ENCODE measurements at places on chromosomes 16 and 17.

DNA sequence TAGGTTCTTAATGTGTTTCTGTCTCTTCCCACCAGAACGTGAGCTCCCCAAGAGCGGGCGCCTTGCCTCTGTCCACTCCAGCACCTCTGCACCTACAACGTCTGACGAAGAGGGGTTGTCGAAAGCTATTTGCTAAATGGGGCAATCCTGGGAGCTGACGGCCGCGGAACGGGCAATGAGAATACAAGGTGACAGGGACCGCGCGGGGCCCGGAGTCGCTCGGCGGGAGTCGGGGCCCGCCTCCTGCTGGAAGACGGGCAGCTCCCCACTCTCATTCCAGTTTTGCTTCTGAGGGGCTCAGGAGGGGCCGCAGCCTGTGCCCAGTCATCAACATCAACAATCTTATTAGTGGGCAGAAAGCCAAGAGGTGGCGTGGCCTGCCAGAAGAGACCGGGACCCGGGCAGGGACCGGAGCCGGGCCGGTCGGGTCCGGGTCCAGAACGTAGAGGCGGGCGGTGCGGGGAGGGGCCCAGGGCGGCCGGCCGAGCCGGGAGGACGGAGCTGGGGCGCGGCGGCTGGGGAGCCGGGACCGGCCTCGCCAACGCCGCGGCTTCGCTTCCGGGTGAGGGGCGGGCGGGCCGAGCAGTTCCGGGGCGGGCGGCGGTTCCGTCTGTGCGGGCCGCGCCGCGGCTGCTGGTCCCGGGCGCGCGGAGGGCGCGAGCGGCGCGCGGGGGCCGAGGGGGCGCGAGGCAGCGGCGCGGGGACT is at the start of gene MOSMO:
Gene MOSMO (plus strand): TSS at position 603 of the 706 bp plus-strand sequence. CDS start 191 bp downstream, outside the sequence.
- DNase-seq, result peak; percentile 62

- no peak for DNase-seq
Measured at GRCh38 chr17:60751884-60752283, 74.2 kb downstream of the BCAS3 start.

DNA sequence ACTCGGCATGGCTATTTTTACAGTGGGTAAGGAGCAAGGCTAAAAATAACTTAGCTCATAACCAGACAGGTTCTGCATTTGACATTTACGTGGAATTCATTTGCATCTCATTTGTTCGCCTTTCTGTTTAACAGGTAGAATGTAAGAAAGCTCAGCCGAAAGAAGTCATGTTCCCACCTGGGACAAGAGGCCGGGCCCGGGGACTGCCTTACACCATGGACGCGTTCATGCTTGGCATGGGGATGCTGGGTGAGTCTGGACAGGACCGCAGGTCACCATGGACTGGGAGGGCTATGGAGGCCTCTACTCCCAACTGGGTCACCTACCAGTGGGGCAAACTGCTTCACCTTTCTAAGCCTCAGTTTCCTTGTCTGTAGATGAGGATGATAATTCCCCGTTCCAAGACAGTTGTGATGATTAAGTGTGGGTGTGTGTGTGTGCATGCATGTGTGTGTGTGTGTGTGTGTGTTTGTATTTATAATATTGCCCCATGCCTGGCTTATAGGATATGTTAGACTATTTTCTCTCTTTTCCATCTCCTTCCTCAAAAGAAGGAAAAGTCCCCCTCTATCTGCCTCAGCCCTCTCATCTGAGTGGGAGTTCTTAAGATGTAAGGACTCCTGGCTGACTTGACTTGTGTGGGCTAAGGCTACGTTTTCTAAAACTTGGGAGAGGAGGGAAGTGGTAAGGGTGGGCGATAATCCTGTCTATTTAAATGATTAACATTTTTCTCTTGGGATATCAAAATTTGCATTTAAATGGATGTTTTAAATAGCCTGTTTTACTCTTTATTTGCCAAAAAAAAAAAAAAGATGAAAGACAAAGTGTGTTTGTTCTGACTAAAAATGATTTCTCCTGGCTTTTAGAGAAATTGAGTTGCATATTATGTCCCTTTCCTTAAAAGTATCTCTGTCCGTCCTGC is 129.0 kb downstream of the CCDC182 start:
- DNase-seq, result no peak

- DNase-seq, result no peak
Measured at GRCh38 chr17:77354420-77354669, 213.6 kb downstream of the SEC14L1 start.

DNA sequence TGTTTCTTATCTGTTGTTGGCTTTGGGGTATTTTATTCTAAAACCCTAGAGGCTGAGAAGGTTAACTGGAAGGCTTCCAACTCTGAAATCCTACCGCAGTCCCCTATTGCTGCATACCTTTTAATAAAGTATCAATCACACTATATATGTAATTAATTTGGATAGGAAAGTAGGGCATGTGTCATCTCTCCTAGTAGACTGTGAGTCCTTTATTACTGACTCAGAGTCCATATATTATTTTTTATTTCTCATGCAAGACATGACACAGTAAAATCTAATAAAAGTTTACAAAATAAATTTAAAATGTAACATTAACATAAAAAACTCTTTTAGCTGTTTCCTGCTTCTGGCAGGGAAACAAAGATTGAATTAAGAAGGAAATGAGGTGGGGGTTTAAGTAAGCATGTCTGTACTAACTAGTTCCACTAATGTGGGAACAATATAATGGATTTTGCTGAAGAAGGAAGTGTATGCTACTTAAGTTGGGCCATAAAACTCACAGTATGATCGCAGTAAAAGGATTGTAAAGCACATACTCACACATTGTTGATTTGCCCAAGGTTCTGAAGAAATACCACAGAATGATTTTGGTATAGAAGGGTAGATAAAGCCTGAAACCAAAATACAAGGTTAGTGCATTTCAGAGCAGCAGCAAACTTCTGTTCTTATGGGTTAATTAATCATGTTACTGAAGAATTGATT is 97.6 kb upstream of the HLF start:
- DNase-seq, result no peak

DNA sequence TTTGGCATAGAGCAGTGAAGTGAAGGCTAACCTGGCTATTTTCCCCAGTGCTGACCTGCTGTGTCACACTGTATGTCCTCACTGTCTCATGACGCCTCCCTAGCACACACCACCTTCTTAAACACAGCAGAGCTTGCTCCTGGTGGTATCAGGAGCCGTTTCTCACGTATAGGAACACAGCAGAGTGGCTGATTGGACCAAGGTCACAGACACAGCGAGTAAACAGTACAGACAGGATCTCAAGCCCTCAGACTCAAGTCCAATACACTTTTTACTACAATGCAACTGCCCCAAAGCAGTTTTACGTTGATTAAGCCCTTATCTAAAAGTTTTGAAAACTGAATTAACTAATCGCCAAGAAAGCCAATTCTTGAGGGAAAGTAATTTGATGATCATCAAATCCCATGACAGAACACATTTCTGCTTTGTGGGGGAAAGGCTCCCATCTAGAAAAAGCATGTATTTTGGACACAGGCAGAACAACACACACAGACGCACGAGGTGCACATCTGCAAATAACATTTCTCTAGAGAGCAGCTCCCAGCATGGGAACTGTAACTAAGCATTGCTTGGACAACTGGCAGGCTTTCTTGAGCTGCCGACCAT is 15.2 kb downstream of the ARHGAP17 start:
- DNase-seq, result no peak

- no peak for DNase-seq
Measured at GRCh38 chr17:38912221-38912813, 13.1 kb upstream of the LASP1NB start.

- no peak for DNase-seq
Measured at GRCh38 chr17:79423811-79424465, 186.9 kb downstream of the RBFOX3 start.

GRCh38 chr17:64781014-64781756 is 119.1 kb upstream of the SMURF2 start:
- peak; percentile 70 for DNase-seq

- no peak for DNase-seq
Measured at GRCh38 chr16:73304008-73304774, 256.3 kb upstream of the ZFHX3 start.

DNA sequence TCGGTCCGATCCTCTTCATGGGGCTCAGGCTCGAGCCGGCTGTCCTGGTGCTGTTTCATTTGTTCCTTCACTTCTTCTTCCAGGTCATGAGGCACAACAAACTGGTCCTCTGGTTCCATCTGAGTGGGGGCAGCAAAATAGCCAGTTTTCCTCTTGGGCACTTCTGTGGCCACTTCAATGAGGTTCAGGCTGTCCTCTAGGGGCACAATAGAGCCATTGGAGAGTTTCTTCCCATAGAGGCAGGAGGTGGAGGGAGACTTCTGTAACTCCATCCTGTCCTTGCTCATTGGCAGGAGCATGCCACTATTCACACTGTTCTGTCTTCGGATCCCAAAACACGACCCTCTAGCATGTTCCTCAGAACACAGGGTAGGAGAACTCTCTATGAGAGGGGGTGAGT is 22.9 kb downstream of the MARVELD3 start:
- DNase-seq, result no peak

- no peak for DNase-seq
Measured at GRCh38 chr17:47945529-47946508, 4.4 kb downstream of the PNPO start.

DNA sequence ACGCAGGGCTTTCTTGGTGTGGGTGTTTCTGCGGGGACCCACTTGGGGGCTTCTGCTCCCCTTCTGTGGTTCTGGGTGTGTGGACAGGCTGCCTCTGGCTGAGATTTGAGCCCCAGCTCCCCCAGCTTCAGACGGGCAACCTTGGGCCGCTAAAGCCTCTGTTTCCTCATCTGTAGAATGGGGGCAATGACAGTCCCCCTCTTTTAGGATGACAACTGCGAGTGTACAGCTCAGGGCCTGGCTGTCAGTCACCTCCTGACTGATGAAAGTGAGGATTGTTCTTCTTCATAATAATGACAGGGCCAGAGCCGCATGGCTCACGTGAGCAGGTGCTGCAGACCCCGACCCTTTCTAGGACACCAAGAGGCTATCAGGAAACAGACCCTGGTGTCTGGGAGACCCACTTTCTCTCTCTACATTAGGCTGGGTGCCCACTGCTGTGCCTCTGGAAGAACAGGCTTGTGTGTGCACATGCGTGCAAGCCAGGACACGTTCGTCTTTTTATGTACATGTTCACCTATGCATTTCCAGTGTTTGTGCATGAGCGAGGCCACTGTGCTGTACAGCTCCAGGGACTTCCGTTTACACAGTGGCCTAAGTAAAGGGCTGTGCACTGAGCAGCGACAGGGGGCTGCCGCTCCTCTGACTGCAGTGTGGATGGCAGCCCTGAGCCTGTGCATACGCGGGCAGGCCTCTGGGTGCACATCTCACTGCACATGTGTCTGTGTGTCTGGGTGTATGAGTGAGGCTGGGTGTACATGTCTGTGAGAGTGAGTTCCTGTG is 4.6 kb downstream of the SPNS3 start:
- no peak for DNase-seq

DNA sequence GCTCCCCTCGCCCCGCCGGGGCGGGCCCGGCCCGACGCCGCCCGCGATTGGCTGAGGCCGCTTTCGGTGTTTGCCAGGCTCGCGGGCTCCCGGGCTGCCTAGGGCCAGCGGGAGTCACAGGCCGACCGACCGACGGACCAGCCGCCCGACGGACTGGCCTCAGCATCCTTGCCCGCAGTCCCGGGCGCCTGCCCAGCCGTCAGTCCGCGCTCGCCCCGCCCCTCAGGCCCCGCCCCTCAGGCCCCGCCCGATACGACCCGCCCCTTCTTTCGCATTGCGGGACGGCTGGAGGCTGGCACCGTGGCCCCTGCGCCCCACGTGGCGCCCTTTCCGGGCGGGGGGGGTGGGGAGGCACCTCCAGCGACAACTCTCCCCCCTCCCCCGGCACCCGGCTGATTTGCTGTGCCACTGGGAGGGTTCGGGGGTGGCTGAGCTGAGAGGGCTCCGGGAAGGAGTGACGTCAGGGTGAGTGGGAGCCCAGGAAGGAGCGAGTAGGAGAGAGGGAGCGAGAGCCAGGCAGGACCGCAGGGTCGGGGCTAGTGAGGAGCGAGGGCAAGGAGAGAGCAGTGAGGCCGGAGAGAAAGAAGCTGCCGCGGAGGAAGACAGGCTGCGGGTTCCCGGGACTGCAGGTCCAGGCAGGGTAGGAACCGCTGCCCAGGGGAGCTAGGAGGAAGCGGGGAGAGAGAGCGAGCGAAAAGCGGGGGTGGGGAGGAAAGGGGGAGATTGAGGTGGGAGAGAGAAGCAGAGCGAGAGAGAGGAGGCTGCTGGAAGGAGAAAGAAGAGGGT is at the start of gene ASPHD1:
Gene ASPHD1 (plus strand): TSS at position 387 of the 786 bp plus-strand sequence. CDS start 484 bp downstream, outside the sequence.
- DNase-seq, result peak; percentile 63

DNA sequence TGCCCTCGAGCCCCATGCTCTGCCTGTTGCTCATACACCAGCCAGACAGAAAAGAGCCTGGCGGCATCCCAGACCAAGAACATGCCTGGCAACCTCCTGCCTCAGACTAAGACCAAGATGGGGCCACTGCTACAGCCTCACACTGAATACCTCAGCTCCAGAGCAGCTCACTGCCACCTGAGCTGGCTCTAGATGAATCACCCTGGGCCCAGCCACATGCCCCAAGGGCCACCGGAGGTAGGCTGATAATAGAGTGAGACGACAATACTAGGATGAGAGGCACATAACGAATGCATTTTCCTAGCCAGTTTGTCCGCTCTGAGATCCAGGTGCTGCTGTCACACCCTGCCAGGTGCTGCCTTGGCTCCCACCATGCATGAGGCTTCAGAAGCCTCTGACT is 13.0 kb downstream of the PIP4K2B start:
- DNase-seq, result no peak

DNA sequence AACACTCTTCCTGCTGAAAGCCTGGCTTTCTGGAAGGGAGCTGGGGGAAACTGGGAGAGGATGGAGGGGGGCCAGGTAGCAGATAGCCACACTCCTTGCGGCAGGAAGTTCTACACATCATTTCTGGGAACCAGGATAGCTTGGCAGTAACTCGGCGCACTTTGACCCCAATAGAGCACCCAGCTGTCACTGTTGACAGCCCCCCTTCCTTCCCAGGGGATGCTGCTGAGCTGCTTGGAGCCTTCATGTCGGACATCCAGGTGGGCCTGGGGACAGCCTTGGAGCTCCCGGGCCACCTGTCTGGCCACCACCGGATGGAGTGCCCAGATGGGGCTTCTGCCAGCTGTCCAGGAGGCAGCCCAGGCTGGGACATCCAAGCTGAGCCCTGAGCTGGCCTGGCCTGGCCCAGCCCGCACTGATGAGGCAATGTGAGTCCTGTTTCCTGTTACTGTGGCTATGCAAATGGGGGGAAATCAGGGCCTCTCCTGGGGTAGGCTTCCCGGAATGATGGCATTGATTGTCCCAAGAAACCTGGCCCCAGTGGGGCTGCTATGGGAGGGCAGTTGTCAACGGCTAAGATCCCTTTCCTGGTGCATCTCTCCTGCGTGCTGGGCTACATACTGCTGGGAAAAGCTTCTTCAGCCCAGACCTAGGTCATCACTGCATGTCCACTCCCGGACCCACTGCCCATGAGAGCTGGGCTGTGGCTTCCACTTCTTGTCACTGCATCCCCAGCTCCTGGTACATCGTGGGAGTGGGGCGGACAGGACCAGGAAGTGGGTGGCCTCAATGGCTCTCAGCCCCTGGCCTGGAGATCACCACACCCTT is 50.0 kb downstream of the SOCS1 start:
- DNase-seq, result peak; percentile 46

Data from activated CD4-positive, alpha-beta T cell treated with anti-CD3 and anti-CD28 coated beads, Interleukin-2, Interleukin-4, amounts not matched to agents 100 ng/mL and 50 ng/mL, durations not matched to agents 16 hours and 8 hours (primary cell).